Fibroblast of the conjunctiva (primary cell): ENCODE measurements at places on chromosomes 5 and 9.

- DNase-seq, result no peak
Observed at GRCh38 chr5:133274597-133274935, 222.8 kb downstream of the HSPA4 start.

DNA sequence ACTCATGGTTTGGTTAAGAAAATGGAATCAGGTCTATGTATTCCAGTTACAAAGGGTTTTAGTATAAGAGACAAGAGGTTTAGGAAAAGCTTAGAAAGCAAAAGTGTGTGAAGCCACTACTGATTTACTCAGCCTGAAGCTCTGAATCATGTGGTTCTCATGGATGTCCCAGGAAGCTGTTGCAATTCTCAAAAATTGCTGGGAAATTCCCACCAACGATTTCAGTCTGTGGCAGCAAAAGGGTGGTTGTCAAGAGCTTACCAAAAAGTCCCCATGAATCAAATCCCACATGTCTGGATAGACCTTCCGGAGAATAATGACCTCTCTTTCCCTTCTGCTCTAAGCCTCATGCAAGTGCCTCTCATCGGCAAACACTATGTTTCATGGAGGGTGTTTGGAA lies 929.9 kb downstream of the TLE4 start:
- no peak for DNase-seq

DNA sequence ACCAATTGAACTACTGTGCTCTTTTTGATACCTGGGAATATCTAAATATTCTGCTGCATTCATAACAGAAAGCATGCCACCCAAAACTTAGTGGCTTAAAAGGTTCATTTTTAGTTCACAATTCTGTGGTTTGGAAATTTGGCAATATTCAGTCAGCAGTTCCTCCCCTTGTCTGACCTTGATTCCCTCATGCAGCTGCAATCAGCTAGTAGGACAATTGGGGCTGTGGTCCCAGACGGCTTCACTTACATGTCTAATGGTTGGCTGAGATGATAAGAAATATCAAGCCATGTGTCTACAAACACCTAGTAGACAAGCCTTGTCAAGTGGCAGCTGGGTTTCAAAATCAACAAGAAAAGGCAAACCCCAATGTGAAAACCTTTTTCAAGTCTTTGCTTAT lies 51.3 kb downstream of the ANXA1 start:
- no peak for DNase-seq

- DNase-seq, result no peak
Observed at GRCh38 chr5:9015260-9015936, 530.5 kb downstream of the SEMA5A start.

DNA sequence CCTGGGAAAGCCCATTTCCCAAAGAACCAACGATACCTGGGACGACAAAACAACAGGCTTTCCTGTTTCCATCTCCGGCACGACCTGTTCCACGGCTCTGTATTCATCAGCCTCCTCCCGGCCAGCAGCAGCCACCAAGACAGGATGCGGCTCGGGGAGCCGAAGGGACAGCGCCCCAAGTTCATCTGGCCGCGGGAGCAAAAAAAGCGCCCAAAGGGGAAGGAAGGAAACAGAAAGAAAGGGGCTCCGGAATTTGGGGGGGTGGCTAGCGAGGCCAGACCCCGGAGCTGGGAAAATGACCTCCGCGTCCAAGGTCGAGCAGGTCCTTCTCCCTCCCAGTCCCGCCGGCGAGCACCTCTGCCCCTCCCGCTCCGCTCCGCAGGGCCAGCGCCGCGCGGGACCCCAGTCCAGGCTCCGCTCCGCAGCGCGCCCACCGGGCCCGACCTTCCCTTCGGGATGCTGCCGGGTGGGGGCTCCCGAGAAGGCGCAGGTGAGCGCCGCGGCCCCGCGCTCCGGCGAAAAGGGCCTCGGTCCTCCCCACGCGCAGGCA lies 608 bp downstream of the ELOVL7 start:
- no peak for DNase-seq

DNA sequence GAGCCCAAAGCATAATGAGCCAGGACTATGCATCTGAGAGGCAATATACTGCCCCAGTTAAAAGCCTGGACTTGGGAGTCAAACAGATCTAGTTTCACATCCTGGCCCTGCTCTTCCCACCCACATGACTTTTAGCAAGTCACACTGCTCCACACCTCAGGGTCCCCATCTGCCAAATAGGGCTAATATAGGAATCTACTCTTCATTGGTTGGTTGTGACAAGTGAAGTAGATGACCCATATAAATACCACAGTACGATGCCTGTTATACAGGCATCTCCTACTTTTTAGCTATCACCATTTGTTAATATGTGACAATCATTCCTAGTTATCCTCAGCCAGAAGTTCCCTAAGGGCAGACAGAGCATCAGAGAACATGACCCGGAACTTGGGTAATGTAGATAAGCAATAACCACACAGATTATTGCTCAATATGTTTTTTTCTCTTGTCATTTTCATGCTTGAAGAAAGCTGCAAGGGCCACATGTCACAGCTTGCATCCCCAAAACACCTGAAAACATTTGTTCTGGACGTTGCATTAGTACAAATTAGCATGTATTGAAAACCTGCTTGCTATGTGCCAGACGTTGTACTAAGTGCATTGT lies 20.4 kb downstream of the ADAM19 start:
- DNase-seq, result no peak

GRCh38 chr5:148255456-148255855 lies 13.1 kb upstream of the SPINK13 start:
- DNase-seq, result no peak

- peak; percentile 43 for DNase-seq
Observed at GRCh38 chr5:125550274-125550673, 803.8 kb upstream of the ZNF608 start.

- no peak for DNase-seq
Observed at GRCh38 chr5:143072734-143073133, 302.6 kb downstream of the ARHGAP26 start.

- no peak for DNase-seq
Observed at GRCh38 chr9:32351845-32352244, 32.6 kb upstream of the ACO1 start.
